Stimulated activated CD8-positive, alpha-beta memory T cell treated with anti-CD3 and anti-CD28 coated beads, Interleukin-7, amount 100 ng/mL, for 4 hours (primary cell): ENCODE measurements at places on chromosomes 16 and 17.

DNA sequence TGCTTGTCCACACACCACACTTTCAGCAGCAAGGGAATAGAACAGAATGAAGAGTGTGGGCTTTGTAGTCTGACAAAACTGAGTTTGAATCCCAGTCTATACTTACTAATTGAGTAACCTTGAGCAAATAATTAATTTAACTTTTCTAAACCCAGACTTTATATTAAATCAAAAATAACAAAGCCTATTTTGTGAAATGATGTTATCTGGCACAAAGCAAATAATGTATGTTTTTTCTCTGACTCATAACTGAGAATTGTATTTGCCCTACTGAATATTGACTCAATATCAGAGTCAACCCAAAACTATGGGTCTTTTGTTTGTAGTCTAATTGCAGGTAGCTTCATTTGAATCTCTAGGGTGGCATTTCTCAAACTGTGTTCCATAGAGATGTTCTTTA is 77.9 kb upstream of the TANC2 start:
- no peak for DNase-seq

- DNase-seq: no peak
Observed at GRCh38 chr17:30212750-30213149, 22.7 kb downstream of the SLC6A4 start.

GRCh38 chr16:684961-685696 is 995 bp upstream of the JMJD8 start:
- no peak for DNase-seq

DNA sequence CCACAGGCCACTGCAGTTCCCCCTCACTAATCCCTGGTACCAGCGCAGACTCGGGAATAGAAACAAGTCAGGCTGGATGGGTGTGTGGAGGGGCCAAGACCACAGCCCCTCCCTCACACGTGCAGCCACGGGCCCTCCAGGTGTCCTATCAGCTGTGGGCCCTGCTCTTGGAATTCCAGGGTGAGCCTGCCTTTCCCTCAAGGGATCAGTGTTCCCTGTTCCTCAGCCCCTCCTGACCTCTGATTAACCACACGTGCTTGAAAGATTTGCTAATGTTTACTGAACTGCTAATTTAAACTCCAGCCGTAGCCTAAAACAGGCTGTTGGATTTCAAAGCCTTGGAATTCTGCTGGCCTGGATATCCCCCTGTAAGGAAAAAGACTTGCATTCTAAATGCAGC is 146.4 kb downstream of the SOCS1 start:
- no peak for DNase-seq

- DNase-seq: no peak
Observed at GRCh38 chr16:79982361-79982760, 381.8 kb upstream of the MAF start.
